T-helper 17 cell (primary cell): ENCODE measurements at places on chromosomes 6 and 20. TPM values are rescaled to one million over a fixed set of nuclear protein-coding genes. Genes with fewer than 3 reads are reported as not detected.

The PLCB4 gene
- not detected for total RNA-seq

The KIF13A gene
- total RNA-seq = 0.68 TPM

The OLIG3 gene
- total RNA-seq = 0.12 TPM

The NHLRC1 gene
- 0.37 TPM for total RNA-seq

The SLC22A7 gene
- total RNA-seq = not detected

The ENPP4 gene
- 4.6 TPM for total RNA-seq

DNA sequence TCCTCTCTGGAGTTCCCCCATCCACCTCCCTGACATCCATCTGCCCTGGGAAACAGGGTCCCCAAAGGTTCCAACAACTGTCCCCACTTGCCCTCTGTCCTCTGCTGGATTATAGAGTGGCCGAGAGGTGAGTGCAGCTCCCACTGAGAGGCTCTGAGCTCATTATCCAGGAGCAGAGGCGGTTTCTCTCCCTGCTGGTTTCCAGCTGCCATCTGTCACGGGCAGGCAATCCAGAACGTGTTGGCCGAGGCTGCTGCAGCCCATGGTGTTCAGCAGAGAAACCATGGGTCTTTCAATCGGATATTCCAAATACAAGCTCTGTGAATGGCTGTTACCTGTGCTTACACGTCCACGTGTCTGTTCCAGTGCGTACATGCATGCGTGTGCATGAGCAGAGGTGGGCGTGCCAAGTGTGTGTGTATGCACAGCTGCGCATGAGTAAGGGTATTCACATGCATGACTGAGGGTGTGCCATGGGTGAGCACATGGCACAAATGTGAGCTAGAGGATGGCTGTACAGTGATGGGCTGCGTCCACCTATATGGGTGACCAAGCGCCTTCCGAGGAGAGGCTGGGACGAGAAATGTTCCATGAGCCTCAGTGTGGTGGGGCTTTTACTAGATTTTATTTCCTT lies 183.7 kb upstream of the PMEPA1 start:
- no peak for DNase-seq

GRCh38 chr20:45017857-45018256 lies 51.5 kb downstream of the STK4 start:
- no peak for DNase-seq

DNA sequence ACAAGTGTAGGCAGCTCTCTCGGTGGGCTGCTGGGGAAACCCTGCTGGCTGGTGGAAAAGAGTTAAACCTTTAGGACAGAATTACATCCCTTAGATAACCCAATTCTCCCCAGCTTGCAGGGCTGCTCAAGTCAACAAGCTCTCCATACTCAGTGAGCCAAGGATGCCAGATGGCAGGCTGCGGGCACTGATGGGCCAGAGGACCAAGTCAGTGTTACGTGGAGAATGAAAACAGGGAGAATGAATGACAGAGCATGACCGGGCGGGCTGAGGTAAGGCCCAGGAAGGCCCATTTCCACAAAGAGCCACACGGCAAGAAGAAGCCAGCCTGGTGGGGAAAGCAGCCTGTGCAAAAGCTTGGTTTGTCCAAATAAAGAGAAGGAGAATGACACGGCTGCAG lies 58.7 kb upstream of the CD93 start:
- no peak for DNase-seq

DNA sequence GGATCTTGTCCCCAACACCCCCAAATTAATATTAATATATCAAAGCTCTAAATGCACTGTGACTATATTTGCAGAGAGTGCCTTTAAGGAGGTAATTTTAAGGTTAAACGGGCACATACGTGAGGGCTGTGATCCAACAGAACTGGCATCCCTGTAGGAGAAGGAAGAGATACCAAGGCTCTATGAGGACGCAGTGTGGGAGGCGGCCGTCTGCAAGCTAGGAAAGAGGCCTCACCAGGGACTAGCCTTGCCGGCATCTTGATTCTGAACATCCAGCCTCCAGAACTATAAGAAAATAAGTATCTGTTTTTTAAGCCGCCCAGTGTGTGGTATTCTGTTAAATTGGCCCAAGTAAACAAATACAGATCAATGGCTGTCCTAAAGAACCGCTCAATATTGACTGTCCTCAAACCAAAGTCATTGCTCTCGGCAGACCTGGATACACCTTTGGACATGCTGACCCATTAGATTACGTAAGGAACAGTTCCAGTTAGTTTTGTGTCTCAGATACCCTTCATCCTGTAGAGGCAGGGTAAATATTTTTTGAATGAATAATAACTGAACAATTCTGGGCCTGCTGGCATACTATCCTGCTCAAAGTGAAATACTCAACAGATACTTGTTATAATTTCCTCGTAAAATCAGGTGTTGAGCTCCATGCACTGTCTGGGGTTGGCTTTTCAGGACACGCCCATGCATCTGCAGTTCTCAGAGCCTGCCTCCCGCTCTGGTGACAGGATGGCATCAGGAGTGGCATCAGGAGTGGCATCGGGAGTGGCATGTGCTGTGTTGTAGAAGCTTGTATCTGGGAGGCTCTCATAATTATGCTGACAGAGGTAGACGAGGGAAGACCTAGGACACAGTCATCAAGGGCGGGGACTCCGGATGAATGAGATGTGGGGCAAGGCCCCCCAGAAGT lies 6.3 kb downstream of the PRR18 start:
- DNase-seq = no peak

DNA sequence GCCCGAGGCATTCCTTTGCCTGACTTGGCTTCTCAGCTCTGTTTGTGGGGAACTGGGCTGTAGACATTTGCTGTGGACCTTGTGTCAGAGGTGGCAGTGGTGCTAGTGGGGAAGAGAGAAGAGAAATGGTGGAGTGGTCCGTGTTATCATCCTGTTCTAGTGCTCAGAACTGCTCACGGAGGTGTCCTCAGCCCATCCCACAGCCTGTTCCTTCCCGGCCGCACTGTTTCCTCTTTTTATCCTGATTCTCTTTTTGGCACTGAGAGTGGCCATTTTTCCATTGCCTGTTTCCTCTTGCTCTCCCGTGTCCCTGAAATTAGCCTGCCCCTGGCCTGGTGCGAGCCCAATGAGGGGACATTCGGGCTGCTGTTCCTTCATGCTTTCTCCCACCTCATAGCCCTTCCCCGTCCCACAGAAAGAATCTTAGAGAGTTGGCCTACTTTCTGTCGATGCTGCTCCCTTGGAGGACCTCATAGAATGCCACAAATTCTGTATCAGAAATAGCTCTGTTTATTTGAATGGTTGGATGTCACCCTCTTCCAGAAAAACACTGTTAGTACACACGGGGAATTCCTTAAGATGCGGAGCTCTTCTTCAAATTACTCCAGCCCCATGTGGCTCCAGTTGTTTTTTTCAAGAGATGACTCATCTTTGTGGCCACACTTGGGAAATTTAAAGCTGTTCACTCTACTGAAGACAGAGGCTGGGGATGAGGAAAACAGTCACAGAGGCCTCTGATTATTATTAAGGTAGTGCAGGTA lies 26.1 kb downstream of the FARS2 start:
- DNase-seq = no peak

GRCh38 chr6:30207619-30208295 lies 5.4 kb downstream of the TRIM26 start:
- DNase-seq = no peak

DNA sequence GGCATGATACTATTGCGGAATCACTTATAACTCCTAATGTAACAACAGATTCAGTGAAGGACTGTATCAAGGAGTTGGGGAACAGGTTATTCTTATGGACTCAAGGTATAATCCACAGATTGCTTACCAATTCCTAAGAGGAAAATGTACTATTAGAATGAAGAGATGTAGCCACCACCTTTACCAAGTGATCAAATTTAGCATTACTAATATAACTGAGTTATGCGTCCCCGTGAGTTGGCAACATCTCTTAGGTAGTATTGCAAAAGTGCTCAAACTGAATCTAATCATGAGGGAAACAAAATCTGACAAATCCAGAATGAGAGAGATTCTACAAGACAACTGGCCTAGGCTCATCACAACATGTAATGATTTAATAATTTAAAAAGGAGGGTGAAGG lies 777 bp upstream of the SNRNP48 start:
- no peak for DNase-seq

DNA sequence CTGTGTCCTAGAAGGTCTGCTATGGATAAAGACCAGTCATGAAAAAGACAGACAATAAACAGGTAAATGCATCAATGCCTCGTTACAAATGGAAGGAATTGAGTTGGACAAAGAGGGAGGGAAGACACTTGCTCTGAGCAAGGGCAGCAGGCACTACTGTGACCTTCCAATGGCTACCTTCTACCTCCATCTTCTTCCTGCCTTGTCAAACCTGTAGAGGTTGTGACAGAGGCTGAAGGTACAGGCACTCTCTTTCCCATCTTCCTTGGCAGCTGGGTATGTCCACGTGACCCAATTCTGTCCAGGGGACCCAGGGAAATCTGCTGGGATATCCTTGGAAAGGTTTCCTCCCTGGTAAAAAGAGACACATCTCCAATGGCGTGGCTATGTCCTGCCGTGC lies 274.8 kb downstream of the TFAP2C start:
- no peak for DNase-seq

DNA sequence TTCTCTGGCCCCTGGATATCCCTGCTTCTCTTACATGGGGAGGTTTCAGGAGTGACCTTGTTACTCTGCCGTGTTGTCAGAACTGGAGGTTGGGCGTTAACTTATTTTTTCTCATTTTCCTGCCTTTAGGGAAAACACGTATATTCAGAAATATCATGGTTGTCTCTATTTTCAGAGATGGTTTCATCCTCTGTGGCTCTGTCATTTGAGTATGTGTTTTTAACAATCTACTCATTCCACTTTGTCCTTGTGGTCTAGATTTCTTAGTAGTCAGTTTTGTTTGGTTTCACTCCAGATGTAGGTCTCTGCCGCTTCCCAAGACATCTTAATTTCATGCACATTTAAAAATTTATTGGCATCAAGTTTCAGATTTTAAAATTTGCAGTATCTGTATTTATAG lies 45.9 kb downstream of the KCNS1 start:
- no peak for DNase-seq

- no peak for DNase-seq
Measured at GRCh38 chr6:5763871-5764270, 242.9 kb downstream of the NRN1 start.

DNA sequence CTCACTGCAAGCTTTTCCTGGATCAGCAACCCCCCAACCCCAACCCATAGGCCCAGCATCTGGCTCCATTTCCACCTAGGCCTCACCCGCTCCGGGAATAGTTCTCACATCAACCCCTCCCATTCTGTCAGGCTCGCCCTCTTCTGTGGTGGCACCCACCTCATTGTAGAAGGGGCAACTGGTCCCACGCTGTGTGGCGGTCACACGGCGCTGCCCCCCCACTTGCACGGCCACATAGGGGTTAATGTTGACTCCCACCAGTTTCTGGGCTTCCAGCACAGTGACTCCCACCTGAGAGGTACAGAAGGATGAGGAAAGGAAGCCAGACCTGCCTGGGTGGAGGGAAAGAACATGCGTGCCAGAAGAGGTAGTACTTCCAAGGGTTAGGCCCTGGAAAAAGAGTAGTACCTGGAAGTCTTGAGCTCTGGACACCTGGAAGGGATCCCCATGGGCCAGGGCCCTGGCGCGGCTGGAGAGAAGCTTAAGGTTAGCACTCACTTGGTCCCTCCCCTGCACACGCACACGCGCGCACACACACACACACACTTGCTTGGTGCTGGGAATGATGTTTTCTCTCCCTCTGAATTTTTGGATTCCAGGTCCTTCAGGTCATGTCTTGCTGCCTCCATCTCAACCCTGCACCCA lies 12.7 kb upstream of the SPAG4 start:
- no peak for DNase-seq

- no peak for DNase-seq
Measured at GRCh38 chr6:156984178-156984738, 207.1 kb downstream of the ARID1B start.

- DNase-seq = no peak
Measured at GRCh38 chr6:128518434-128519131, 1.8 kb downstream of the PTPRK start.

DNA sequence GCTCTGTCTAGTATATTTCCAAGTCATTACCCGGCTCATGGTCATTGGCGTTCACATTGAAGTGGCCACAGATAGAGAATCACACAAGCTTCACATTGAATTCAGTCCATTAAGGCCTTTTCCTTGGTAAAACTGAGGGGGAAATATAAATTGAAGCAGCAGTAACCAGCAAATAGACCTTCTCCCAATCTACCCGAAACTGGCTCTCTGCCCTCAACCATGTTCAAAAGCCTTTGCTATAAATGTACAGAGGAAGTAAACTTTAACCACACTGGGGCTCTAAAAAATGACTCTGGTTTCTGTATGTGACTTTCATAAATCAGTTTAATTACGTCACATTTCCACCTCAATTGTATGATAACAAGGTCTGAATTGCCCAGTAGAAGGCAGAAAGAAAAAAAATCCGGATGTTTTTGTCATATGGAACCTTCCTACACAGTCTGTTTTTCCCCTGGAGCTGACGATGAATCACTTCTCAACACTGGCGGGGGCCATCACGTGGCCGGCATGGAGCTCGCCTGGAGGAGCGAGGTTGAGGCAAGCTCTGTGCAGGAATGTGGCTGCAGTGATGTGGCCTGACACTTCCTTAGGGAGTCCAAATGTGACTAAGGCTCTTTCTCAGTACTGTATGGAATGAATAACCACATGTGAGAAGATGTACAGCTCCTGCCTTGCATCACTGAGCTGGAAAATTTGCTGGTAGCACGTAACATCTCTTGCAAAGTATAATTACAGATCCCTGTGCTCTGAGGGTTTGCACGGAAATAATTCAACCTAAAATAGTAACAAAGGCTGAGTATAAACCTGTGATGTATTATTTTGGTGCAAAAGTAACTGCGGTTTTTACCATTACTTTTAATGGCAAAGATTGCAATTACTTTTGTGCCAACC lies 58.6 kb upstream of the SNX9 start:
- peak; percentile 69 for DNase-seq

DNA sequence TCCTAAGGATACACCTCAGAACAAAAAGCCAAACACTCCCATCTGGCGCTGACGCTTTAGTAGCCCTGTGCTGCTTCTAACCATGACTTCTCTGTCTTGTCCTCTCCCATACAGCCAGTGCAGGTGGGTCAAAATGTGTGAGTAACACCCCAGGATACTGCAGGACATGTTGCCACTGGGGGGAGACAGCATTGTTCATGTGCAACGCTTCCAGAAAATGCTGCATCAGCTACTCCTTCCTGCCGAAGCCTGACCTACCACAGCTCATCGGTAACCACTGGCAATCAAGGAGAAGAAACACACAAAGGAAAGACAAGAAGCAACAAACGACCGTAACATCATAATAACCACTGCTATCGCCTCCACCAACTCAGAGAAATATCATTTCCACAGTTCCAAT lies 1.4 kb downstream of the DEFB132 start:
- DNase-seq = no peak
